Activated CD8-positive, alpha-beta memory T cell treated with anti-CD3 and anti-CD28 coated beads for 4 hours (primary cell): ENCODE measurements at places on chromosomes 4 and X.

DNA sequence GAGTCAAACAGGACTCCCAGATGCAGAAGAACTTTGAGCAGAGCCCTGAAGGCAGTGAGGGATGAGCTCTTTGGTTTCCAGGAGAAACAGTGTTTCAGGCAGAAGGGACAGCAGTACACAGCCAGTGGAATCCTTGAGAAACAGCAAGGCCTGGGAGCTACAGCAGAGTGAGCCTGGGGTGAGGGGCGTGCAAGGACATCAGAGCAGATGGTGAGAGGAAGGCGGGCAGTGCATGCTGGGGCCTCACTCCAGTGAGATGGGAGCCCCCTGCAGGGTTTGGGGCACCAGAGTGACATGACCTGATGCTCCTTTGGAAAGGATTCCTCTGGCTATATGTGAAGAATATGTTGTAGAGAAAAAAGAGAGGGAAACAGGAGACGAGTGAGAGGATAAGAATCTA, 98.1 kb upstream of the EGFL6 start:
- DNase-seq, result no peak

DNA sequence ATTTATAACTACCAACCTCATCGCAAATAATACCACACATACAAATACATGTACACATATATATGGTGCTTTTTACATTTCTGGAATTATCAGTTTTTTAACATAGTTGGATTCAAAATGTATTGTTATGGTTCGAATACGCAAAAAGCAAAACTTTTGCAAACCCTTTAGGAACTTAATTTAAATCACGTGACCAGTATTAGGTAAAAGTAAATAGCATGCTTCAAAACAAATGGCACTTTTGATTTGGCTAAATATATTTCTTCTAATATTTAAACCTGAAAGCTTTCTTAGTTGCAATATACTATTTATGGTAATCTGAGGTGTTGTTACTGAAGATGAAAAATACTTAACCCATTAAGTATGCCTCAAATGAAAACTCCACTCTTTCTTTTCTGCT, 341.4 kb downstream of the C4orf33 start:
- no peak for DNase-seq

DNA sequence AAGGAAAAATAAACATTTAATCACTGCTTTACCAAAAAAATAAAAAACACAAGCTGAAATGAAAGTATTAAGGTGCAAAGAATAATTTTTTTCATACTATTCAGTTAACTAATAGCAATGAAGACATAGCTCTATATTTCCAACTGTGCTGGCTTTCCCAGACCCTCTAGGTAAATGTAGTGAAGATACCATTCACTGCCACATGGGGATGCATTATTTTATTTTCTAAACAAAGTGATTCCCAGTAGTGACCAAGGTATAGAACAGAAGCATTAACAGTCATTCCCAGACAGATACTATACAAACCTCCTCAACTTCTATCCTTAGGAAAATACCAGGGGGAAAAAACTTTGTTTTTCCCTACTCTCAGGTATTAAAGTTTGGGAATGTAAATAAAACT, 39.4 kb downstream of the ANTXR2 start:
- DNase-seq, result no peak

DNA sequence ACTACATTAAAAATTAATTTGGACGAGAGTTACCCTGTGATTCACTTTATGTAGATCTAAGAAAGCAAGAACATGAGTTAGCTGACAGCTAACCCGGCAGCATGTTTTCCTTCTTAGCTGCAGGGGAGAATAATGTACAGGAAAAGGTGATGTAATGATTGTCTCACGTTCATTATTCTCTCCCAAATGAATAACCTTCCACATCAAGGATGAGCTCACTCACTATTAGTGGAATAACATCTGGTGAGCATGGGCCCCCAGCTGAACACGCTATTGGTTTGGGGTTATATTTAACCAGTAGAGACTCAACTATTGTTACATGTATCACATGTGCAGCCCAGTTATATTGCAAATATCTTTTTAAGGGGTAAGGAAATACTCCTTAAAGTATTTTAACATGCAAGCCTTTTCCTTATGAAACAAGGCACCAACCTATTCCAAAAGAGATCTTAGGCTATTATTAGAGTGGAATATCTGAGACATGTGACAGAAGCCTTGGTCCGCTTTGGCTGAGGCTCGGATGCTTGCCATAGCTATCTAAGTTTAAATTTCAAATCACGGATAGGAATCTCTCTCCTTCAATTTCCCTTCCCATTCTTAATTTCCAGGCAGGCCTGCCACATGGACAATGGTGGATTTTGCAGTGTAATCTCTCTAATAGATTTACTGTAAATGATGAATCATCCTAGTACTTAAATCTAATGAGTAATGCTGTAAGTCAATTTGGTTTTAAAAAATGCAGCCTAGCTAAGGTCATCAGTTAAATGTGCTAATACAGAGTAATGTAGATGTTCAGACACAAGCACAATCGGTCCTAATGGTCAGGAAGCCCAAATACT, 99.0 kb upstream of the OTUD4 start:
- no peak for DNase-seq

GRCh38 chr4:183140911-183141320, 41.9 kb downstream of the WWC2 start:
- no peak for DNase-seq

DNA sequence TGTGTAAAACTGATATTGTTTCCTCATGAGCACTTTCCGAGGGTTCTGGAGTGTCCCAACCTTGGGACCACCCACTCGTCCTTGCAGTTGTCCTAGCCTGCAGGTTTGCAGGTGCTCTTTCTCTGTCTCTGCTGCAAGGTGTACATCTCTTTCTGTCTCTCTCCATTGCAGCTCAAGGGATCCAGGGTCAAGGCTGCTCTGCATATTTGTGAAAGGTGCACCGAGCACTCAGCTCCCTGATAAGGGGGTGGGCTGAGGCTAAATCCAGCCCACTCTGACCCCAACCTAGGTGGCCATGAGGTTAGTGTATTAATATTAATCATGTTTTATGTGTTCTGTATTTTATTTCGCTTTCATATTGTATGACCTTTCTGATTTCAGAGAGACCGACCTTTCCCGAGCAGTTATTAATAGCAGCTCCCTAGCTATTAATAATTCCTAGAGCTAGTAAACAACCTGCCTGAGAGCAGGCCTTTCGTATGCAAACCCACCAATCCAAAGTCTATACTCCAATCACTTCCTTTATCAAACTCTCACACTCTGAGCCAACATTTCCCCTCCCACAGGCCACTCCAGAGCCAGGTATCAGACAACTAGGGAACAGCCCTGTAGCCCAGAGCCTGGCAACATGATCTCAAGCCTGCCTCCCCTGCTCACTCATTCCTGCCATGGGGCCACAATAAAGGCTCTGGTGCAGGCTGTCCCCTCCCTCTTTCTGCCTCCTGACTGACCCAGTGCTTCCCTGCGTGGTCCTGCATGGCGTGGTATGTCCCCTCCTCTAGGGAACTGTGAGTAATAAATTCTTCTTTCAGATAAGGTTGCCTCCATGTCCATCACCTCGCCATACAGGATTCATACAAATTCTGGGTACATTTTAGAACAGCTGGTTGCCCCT, 73.9 kb downstream of the SLC2A9 start:
- DNase-seq, result no peak

DNA sequence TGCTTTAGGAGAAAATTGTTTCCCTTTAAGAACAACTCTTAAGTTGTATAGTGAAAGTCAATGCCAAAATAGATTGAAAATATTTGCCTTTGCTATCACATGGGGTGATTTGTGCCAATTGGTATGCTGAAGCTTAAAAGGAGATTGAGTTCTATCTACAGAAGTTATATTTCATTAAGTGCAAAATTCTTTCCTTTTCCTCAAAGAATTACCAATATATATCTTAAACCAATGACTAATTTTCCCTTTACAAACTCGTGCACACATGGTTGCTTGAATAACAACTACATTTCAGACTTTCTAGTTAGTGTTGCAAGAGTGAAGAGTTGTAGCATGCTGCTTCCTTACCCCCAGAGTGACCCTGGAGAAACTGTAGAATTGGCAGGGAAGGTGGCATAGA, 990.0 kb upstream of the PABPC4L start:
- DNase-seq, result no peak

- DNase-seq, result no peak
Observed at GRCh38 chr4:180028682-180029081, 2214.5 kb upstream of the TENM3 start.

DNA sequence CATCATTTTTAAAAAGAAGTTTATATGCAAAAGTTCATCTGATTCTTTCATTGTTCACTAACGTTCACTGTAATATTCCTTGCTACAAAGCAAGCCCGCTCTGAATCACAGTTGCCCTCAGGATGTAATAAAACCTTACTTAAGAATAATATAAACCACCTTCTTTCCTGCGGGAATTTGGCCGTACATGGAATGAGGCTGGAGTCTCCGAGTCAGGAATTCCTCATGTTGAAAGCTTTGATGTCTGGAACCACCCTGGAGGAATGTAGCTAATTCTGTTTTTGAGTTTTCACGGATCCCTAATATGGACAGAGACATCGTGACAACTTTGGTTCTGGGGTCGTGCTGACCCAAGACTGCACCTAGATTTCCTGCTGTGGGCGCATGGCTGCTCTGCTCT, 58.5 kb downstream of the CRLF2 start:
- no peak for DNase-seq

- DNase-seq, result no peak
Observed at GRCh38 chr4:38089961-38090360, 129.8 kb downstream of the PTTG2 start.

GRCh38 chr4:134740290-134740689, 538.7 kb upstream of the PABPC4L start:
- DNase-seq, result no peak

DNA sequence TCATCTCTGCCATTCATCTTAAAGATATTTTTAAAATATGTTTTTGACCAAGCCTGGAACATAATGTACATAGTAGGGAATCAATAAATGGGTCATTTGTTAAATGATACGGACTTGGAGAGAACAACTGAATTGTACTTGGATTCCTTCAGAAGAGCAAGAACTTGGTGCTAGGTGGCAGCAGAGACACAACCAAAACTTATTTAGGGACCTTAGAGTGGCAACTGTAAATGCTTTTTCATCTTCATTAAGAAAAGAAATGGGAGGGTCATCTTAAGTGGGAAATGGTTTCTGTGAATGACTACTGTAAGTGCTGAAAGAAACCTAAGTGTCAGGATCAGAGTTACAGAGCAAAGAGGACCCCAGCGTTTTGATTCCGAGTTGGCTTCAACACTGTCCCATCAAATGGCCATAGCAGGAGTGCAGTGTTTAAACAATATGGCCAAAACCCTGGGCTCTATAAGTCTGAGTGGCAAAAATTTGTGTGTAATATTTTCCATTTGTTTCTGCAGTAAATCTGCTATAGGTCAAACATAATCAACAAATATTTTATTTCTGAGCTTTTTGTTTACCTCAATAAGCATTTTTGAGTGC, 213.6 kb downstream of the PALLD start:
- no peak for DNase-seq

DNA sequence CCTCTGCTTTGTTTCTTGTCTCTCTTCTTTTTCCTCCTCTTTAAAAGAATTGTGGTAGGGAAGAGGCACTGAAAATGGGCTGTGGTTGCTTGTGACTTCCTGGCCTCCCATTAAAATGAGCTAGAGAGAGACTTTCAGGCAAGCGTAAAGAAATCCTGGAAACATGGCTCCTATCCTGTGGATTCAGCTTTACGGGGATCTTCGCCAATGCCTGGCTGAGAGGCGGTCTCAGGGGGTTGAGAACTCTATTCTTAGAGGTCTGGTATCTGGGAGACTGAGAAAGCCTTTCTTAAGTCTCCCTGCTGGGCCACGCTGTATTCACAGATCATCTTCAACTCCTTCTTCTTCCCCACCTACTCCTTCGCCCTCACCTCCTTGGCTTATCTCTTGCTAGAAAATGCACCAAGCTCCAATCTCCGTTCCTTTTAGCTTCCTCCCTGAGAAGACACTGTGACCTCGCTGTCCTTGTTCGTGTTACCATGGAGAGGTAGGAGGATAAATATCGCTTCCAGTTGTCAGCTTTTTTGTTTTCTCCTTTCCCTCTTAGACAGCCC, 542 bp upstream of the KLF8 start:
- no peak for DNase-seq

- peak; percentile 9 for DNase-seq
Observed at GRCh38 chrX:104136241-104137019, 20.4 kb downstream of the SLC25A53 start.

DNA sequence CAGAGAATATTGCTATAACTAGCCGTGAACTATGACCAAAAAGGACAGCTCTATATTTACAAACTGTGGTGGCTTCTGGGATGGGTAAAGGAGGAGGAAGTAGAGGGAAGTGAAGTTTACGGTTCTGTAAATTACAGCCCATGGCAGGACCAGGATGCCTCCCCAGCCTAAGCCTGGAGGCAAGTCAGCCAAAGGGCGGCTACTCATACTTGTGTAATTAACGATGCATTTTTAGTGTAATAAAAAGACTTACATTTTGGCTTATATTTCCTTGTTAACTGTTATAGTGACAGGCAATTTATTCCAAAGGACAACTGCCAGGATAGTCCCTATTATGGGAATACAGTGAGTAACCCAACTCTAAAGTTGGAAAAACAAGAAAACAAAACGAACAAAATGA, 139.9 kb upstream of the OTUD4 start:
- no peak for DNase-seq

GRCh38 chr4:108890484-108890881, 127.6 kb upstream of the ETNPPL start:
- no peak for DNase-seq

DNA sequence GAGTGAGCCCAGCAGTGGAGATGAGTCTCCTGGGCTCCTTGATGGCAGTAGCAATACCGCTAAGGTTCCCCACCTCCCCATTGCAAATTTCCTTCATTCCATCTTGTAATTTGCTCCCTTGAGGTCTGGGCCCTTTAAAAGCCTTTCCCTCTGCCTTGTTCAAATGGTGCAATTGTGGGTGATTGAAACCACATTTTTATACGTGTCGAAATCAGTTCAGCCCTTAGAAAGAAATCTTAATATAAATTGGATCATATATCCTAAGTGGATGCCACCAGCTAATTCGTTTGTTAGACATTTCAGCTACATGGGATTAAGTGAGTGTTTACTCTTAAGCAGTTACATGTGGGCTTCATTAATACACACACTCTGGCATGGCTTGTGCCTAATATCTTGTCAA, 68.6 kb downstream of the NHS start:
- no peak for DNase-seq

- no peak for DNase-seq
Observed at GRCh38 chr4:54942721-54943120, 182.7 kb downstream of the KDR start.

GRCh38 chr4:118124997-118125396, 90.7 kb downstream of the NDST3 start:
- DNase-seq, result no peak

- no peak for DNase-seq
Observed at GRCh38 chr4:61773655-61774245, 573.6 kb downstream of the ADGRL3 start.

DNA sequence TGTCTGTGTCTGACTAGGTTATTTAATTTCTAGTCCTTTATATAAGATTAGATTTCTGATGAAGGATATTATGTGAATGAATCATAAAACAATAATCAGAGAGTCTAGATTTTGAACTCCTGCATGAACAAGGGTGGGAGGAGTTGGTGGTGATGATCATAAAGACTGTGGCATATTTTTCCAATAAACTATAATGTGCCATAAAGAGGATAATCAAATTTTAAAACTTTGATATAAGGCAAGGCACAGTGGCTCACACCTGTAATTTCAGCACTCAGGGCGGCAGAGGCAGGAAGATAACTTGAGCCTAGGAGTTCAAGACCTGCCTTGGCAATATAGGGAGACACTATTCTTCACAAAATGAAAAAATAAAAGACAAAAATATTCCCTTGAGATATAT, 473.3 kb downstream of the GABRG1 start:
- DNase-seq, result no peak
